Stimulated activated naive CD4-positive, alpha-beta T cell (primary cell): ENCODE measurements at places on chromosomes 2 and 18.

DNA sequence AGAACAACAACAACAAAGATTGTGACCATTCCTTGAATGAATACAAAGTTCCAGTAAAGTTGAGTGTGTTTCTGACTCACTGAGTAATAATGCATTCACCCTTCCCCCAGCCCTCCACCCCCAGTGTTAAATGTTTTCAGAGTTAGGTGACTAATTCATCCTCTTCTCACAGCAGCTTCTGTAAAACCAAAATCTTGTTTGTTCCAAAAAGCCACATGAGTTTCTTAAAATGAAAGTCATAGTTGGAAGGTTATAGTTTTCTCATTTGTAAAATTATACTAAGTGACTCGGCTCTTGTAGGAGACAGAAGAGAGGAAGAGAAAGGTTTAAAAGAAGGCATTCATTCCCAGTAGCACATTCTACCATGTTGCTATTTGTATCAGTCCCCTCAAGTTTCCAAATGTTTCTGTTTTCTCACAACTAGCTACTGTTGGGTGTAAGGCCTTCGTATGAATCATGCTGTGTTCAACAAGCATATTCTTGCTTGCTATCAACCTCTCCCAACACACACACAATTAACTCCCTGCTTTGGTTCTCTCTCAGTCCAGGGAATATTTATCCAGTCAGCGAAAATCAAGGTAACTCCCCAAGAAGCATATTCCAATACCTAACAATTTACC is 75.3 kb downstream of the MBD2 start:
- DNase-seq = no peak

GRCh38 chr2:54545702-54546450 is 89.7 kb downstream of the SPTBN1 start:
- DNase-seq = no peak

DNA sequence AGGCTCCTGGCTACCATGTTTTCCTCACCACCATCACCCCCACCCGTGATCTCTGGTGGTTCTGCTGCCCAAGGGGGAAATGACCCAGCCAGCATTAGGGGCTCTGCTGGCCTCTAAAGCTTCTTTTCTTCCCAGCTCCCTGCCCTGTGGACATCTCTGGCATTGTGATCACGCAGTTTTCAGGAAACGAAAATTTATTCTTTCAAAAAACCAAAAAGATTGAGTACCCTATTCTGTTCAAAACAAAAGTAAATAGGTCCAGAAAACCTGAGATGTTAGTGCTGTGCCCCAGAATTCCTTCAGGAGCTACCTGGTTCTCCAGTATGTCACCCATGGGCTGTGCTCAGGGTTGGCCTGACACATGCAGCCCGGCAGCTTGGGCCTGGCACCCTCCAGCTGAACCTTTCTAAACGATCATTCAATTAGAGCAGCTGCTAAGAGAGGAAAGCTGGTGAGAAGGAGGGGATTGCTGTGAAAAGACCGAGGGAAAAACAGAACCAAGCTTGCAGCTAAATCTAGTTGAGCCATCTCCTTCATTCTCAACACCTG is 157.5 kb downstream of the MGAT5 start:
- DNase-seq = no peak

DNA sequence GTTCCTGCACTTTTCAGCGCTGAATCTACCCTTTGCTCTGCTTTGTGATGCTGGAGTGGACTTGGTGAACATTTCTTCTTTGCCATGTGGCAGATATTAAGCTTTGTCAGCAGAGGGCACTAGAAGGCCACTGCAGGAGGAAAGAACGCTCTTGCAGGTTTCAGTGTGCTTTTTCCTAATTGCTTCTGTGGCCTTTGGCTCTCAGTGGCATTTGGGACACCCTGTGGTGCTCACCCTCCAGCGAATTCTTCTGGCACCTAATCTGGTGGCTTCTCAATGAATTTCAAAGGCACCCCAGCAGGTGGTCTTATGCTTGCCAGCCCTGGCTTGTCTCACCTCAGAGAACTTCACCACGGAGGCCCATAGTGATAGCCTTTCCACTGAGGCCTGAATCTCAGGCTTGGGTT is 146.7 kb downstream of the MYO3B start:
- DNase-seq = peak; percentile 13

- no peak for DNase-seq
Measured at GRCh38 chr2:221104361-221104811, 467.7 kb downstream of the EPHA4 start.
